ENCODE measurements at places on chromosomes 13 and 19.
A peak's percentile ranks its signal among the peaks of the same experiment; 100 is the strongest.

DNA sequence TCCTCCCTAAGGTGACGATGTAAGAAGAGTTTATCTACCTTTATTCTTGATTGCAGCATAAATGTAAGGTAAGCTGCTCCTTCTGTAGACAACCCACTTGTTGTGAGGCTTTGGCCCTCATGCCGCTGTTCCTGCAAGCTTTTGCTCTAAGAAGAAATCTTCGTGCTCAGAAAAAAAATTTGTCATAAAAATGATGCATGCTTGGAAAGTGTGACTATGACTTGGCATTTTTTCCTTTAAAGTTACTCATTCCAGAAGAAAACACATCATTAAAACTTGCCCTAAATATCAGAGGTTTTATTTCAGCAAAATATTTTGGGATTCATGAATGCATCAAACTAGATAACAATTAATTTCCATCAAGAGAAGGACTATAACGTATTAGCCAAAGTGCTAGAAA, 39.8 kb downstream of the KCTD12 start:
- DNase-seq, result no peak

DNA sequence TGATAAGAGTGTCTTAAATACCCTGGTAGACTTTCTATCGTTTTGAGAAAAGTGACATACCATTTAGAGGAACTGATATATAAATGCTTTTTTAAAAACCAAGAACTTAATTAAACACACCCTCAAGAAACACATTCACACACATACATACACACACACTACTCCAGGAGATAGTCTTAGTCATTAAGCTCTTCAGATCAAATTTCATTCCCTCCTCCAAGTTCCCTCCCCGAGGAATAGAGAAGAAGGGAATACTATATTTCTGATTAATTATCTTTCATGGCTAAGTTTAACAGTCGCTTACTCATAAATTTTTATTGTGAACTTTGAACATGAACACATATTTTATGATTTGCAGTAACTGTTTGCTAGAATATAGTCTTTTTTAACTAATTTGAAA, 1109.5 kb downstream of the SLITRK1 start:
- DNase-seq, result no peak

DNA sequence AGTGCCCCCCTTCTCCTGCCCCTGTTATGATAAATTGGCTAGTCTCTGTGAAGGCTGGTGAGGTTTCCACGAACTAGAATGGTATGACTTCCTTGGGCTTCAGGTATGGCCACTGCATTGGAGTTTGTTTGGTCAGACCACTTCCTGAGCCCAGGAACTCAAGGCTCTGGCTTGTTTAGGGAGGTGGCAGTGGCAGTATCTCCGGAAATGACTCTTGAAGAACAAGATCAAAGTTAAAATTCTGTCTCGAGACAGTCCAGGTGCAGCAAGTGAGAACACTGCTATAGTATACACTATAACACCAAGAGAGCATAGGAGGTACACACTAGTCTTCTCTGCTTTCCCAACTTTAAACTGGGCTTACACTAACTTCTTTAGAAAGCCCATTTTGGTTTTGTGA, 309.1 kb downstream of the KLF12 start:
- DNase-seq, result peak; percentile 8

DNA sequence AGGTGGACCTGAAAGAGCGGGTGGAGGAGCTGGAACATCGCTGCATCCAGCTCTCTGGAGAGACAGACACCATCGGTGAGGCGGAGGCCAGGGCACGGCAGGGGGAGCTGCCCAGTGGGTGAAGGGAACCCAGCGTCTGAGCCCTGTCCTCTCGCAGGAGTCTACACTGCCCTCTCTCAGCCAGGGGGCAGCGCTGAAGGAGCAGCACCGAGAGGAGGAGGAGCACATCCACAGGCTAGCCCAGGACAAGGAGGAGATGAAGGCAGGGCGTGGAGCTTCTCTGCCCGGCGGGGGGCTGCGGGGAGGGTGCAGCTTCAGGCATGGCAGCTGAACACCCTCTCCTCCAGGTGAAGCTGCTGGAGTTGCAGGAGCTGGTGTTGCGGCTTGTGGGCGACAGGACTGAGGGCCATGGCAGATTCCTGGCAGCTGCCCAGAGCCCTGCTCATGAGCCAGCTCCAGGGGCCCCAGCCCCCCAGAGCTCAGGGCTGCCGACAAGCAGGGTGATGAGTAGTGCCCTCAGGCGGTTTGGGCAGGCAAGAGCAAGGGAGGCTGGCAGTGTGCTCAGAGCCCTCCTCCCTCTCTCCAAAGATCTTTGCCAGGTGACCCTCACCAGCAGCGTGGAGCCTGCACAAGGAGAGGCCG, 31.4 kb upstream of the ZNF492 start:
- no peak for DNase-seq

DNA sequence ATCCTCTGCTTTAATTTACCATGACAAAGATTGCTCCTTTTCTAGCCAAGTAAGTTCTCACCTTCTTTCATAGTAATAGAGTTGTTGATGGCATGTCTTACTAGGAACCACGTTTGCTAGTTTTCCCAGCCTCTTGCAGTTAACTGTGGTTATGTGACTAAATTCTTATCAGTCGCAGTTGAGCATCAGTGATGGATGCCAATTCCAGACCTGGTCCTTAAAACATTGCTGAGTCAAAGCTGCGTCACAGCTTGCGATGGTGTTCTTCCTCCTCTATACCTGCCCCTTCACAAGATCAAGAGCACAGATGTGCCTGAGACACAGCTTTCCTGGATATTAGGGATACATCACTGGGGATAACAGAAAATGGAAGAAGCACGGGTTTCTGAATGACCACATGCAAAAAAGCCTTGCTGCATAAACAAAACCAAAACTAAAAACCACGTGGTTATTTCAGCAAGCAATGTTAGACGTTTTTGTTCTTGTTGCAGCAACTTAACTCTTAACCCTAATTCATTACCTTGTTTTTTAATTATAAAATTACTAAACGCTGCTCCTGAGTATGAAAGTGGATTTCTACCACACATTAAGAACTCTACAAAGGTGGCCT, 97.6 kb upstream of the DACH1 start:
- no peak for DNase-seq

- DNase-seq, result no peak
Measured at GRCh38 chr13:98473788-98474144, 103.1 kb downstream of the STK24 start.

DNA sequence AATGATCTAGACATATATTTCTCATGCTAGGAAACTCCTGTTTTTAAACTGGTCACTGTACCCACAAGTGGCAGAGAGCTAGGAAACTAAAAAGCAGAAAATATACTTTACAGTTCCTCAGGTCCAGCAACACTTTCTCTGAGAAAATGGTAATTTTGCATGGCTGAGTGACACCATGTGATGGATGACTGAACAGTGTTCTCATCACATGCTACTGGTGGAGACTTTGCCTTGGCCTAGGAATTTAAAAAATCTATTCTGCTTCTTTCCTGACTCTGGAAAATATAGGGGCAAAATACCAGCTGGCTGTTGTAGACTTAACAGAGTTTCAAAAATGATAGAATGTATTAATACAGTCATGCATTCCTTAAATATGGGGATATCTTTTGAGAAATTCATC, 50.0 kb downstream of the LATS2 start:
- DNase-seq, result no peak

Data from CD4-positive, alpha-beta T cell treated with Interleukin-15 for 4 hours (primary cell).